Myometrial cell (primary cell): ENCODE measurements at places on chromosomes 11 and 22. TPM values are rescaled to one million over a fixed set of nuclear protein-coding genes. Genes with fewer than 3 reads are reported as not detected.

Gene DERL3
- total RNA-seq = 2.3 TPM in 1 of 2 replicates, not detected in the other

Gene OR52N4
- total RNA-seq = not detected in 2 replicates

Gene RFPL3
- total RNA-seq = not detected in 2 replicates

Gene PGR
- 0.58 and 2.8 TPM in 2 replicates for total RNA-seq

Gene SSTR3
- 0.29 TPM in 1 of 2 replicates, not detected in the other for total RNA-seq

Gene PKDREJ
- total RNA-seq = not detected in 2 replicates
